ENCODE measurements at places on chromosomes 6 and 20.
A peak's percentile ranks its signal among the peaks of the same experiment; 100 is the strongest.

DNA sequence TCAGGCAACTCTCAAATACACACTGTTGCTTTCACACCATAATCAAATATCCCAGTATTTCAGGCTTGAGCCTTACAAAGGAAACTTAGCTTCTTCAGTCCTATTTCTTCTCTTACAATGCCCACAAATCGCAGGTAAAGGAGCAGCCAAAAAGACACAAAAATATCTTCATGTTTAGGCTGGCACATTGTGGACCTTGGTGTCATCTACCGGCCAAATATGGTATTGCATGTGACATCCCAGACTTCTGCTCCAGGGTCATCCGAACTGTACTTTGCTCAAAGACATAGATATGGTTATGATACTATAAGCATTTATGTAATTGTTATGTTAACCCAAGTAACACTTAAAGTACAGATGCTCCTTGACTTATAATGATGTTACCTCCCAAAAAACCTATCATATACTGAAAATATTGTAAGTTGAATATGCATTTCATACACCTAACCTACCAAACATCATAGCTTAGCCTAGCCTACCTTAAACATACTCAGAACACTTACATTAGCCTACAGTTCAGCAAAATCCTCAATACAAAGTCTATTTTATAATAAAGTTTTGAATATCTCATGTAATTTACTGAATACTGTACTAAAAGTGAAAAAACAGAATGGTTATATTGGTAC is 4.6 kb downstream of the OR2H2 start:
- DNase-seq, result no peak

DNA sequence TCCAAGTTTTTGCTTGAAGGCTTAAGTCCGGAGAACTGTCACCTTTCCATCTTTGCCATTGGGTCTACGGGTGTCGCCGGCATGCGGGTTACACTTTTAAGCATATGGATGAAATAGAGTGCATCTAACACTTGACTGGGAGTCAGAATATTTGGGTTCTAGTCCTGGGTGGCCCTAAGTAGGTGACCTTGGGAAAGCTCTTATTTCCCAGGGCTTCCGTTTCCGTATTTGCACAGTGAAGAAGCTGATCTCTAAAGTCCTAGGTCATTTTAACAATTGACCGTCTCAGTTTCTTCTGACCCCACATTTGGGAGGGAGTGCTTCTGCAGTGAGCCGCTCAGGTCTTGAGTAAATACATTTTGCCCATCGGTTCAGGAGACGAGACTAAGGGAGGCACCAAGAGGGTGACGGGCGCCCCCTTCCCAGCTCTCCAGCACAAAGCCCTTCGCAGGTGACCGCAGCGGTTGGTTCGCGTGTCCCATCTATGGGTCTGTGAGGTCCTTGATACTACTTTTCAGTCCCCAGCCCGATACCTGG is 651 bp upstream of the BLTP3A start:
- DNase-seq, result peak; percentile 40

- no peak for DNase-seq
These were observed 771.4 kb upstream of the DEFB115 start for GRCh38 chr20:30486103-30486478.

GRCh38 chr6:168300975-168301647 is 18.5 kb downstream of the DACT2 start:
- no peak for DNase-seq

DNA sequence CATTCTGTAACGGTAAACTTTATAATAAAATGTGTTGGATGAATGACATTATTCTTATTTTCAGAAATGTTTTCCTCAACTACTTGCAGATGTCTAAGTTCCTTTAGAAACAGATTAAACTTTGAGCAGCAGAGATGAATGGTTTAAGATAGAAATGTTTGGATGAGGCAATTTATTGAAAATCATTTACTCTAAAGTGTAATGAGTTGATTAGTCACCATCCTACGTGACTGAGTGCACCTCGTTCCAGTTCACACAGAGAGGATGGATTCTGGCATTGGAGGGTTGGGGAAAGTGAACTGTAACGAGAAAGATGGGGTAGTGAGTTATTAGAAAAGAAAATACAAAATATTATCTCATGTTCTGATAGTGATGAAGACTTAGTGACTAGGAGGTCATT is 28.7 kb downstream of the SMPDL3A start:
- DNase-seq, result no peak

- no peak for DNase-seq
These were observed 41.8 kb downstream of the OLIG3 start for GRCh38 chr6:137452333-137452894.

GRCh38 chr6:24149296-24149695 is 23.3 kb downstream of the NRSN1 start:
- no peak for DNase-seq

DNA sequence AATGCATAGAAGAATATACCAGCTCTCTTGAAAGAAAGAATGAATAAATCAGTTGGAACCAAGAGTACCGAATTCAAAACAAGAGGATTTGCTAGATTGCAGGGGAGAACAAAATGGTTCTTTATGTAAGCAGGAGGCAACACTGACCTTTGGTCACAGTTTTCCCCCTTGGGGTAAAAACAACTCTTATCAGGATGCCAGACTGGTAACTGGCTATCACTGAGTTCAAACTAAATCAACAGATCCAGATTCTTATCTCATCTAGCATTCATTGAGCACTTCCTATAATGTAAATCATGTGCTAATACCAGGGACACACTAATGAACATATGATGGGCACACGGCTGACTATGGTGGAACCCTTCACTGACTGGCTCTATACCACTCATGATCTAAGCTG is 4.8 kb upstream of the IL17F start:
- DNase-seq, result no peak

- DNase-seq, result no peak
These were observed 121.1 kb downstream of the PLEKHG1 start for GRCh38 chr6:150720774-150721233.

- no peak for DNase-seq
These were observed 61.2 kb upstream of the LAMP5 start for GRCh38 chr20:9453201-9453600.

- DNase-seq, result no peak
These were observed 39.7 kb downstream of the NTSR1 start for GRCh38 chr20:62748311-62748710.

DNA sequence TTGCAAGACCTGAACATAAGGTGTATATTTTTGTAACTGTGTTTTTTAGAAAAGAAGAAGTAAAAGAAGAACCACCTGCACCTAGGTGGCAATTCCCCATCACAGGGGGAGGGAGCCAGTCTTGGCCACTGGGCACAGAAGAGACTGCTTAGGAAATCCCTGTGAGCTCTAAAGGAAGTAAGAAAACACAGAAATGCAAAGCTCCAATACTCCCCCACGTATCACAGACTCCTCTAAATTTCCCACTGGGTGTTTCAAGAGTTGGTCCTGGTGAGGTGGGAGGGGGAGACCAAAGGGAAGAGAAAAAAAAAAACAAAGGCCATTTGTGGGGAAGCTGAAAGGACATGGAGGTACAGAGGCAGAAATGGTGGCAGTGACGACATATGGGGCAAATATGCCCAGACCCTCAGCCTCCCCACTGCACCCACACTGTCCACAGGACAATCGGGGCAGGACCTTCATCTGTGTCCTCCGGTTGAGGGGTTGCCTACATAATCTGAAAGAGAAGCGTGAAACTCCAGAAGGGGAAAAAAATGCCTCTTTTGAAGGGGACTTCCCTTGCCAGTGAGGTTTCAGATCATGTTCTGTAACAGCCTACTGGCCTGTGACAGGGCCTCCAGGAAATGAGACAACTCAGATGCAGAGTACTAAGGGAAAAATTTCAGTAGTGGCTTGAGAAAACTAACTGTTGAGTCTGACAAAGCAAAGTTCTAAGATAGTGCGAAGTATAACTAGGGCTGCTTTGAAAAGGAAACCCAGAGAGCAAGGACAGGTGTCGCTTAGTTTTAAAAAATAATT is 226.2 kb upstream of the MARCKS start:
- DNase-seq, result no peak

GRCh38 chr6:136654086-136654485 is 103.9 kb upstream of the MAP7 start:
- DNase-seq, result no peak

DNA sequence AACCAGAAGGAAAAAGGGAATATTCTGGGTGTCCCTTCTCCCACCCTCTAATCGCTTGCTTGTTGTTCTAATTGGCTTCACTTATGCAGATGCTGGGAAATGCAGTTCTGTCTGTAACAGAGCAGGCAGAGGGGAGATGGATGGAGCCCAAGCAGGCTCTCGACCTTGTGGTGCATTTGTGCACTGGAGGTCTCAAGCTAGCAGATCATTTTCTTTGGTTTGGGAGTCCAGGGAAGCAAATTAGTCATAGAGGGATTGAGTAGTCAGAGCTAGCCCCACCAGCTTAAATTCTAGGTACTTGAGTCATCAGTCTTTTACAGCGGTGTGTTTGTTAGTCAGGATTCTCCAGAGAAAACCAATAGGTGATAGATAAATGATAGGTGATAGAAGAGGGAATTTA is 234.7 kb upstream of the ECI2 start:
- no peak for DNase-seq

- DNase-seq, result no peak
These were observed 240 bp downstream of the FOXQ1 start for GRCh38 chr6:1312203-1312472.

- peak; percentile 60 for DNase-seq
These were observed 70.9 kb downstream of the SYNE1 start for GRCh38 chr6:152566103-152566875.

- DNase-seq, result no peak
These were observed 13.1 kb upstream of the PBOV1 start for GRCh38 chr6:138231381-138231886.

DNA sequence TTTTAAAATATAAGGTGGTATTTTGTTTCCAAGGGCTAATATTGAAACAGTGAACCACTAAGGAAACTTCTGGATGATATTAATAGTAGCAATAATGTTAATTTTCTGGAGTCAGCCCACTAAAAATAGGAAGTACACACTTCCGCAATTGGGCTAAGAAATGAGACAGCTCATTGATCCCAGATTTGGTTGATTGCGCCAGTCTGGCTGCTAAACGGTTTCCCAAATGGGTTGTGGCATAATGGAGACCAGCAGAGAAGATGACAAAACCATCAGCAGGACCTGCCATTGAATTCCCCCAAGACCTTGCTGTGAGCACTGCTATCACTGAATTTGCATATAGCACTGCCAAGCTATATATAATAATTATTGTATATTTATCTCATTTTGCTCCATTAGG is 71.2 kb upstream of the SGK1 start:
- no peak for DNase-seq

DNA sequence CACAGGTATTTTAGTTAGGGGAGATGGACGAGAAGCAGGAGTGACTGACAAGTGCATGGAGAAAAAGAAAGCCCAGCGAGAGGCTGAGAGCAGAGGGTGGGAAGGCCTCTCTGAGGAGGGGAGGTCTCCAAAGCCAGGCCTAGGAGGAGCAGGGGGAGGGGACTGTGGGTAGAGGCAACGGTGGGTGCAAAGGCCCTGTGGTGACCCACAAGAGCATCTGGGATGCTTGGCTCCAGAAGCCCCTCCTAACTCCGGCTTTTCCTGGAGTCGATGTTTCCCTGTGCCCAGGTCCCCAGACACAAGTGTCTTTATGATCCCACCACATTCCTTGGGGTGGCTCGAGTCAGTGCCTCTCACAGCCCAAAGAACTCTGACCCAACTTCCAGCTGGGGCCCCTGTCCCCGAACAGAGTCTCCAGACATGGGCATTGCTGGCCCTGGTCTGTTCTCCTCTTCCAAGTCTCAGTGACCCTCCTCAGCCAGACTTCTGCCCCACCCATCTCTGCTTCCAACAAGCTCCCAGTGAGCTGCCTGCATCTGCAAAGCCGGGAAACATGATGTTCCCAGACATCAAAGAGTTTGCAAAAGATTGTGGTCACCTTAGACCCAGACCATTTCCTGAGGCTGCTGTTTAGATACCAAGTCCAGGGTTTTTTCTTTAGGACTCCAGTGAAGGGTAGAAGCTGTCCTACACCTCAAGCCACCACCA is 11.1 kb upstream of the BMP7 start:
- DNase-seq, result no peak

DNA sequence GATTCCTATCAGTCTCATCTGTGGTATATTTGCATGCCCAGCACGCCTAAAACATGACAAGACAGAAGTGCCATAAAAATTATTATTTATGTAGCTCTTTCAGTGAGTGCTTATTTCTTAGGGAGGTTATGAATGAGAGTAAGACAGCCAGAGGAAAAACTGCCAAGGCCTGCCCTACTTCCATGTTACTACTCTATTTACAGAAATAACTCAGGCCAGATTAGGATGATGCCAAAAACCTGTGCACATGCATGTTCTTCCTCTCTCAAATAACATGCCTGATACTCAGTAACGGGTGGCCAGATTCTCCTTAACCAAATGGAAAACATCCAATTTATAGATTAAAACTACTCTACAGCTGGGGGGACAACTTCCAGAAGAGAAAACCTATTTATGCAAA is 45.7 kb downstream of the ILRUN start:
- no peak for DNase-seq

GRCh38 chr6:53770780-53771249 is 24.0 kb upstream of the LRRC1 start:
- no peak for DNase-seq

DNA sequence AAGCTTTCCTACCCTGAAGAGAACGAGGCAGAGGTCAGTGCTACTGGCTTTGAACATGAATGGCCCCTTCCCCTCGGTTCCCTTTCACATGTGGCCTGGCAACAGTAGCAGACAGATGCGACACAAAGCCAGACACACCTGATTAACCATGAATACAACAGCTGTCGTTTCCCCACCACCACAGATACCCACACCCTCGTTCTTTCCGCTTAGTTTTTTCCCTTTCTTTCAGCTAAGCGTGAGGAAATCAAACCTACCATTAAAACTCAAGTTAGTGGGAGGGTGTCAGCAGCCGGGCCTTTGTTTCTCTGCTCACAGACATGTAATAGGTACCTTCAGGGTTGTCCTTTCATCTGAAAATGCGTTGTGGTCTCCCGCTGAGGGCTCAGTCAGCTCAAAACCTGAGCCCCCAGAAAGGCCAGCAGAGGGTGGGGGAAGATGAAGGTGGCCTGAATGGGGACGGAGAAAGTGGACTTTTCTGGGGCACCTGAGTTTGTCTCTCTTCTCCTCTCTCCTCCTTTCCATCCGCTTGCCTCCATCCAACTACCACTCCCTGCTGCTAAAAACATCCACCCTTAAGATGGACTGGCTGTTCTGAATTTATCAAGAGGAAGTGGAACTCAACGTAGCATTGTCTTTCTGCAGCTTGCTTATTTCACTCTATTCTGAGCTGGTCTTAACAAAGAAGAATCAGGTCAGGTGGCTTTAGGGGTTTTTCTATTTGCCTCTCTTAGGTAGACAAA is 516.6 kb upstream of the JARID2 start:
- DNase-seq, result no peak

DNA sequence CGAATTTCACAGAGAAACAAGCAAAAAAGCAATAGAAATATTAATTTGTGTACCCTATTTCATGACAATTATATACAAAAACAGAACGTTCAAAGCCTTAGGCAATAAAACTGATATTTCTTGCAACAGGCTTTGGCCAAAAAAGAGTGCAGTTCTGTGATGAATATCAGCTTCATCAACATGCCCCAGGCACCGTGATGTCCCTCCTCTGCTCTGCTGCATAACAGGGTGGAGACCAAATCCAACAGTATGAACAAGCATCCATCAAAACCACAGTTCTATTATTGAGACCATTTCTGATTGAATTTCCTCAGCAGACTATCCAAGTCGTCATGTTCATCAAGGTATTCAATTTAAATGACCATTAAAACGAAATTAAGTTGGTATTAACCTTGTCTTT is 722.6 kb upstream of the NRSN1 start:
- DNase-seq, result no peak
